GM13976 (cell line): ENCODE measurements at places on chromosomes 1 and 21.
A peak's percentile ranks its signal among the peaks of the same experiment; 100 is the strongest.

GRCh38 chr1:28139025-28139712 lies 37.3 kb downstream of the PTAFR start:
- DNase-seq, result no peak

- DNase-seq, result no peak
Measured at GRCh38 chr1:22208268-22208972, 65.5 kb upstream of the WNT4 start.

GRCh38 chr1:109167001-109167506 lies 46.7 kb upstream of the SARS1 start:
- peak; percentile 48 for DNase-seq

GRCh38 chr21:45747233-45747766 lies 103.8 kb downstream of the PCBP3 start:
- DNase-seq, result no peak

DNA sequence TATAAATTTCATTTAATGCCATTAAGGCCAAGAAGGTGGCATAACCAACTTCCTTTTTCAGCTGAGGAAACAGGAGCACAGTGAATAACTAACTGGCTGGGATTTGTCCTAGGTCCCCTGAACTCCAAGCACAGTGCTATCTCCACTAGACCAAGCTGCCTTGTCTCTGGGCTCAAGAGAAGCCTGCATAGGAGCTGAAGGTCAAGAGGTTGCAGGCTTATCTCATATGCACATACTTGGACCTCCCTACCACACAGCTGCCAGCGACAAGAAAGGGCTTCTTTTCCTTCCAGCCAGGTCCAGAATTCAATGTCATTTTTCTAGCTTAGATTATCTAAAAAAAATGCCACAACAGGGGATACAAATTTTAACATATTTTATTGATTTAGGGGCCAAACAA lies 27.1 kb downstream of the AK2 start:
- DNase-seq, result no peak

GRCh38 chr1:184388971-184389370 lies 2.1 kb downstream of the C1orf21 start:
- DNase-seq, result no peak

DNA sequence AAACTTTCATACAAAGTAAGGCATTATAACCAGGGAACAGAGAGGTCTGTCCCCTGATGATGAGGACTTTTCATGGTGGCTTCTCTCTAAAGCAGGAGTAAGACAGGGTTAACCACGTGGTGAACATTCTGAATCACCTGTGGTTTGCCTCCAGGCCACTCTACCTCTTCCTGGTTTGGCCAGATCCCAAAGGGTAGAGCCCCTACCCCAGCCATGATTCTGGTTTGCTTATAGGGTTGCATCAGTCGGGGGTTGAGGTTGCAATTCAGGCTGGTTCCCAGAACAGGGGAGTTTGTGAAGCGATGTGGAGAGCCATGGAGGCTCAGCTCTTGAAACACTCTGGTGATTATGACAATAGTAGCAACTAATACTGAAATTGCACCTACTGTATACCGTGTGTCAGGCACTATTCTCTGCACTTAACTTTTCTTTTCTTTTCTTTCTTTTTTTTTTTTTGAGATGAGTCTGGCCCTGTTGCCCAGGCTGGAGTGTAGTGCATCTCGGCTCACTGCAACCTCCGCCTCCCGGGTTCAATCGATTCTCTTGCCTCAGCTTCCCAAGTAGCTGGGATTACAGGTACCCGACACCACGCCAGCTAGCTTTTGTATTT lies 8.3 kb downstream of the CNR2 start:
- DNase-seq, result no peak

DNA sequence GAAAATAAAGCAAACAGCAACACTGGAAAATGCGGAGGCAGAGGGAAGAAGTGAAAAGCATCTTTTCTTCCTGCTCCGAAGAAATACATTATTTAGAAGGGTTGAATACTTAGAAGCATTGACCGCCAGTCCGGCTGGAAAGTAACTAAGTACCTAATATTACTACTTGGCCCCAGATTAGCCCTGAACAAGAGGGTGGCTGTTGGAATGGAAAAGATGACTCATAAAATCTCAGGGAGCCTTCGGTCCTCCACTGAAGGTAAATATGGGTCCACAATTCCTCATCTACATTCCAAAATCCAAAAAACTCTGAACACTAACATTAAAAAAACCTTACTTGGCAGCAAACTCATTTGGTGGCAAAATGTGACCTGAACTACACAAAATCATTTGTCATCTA lies 40.1 kb downstream of the BCAR3 start:
- no peak for DNase-seq

DNA sequence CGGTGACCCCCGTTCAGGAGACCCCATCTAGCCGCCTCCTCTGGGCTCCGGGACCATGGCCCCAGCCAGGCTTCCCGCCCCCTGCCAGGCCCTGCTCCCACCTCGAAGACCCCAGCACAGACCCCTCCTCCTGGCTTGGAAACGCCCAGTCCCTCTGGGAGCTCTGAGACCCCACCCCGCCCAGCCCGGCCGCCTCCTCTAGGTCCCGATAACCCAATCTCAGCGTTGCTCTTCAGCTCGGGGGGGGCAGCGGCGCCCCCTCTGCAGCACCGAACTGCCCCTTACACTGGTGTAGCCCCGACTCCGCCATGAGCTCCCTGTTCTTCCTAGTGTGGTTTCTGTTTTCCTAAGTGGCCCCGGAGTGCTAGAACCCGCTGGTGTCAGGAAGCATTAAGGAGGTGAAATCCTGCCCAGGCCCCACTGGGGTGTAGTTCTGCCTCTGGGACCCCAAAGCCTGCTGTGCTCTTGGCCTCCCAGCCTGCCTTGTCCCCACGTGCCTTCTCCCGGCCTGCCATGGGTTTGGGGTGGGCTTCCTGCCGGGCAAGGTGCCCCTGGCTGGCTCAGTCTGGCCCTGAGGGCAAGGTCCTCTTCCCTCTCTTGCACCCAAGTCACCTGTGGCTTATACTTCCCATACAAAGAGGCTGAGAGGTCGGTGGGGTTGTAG lies 10.7 kb upstream of the MMEL1 start:
- DNase-seq, result peak; percentile 29

- no peak for DNase-seq
Measured at GRCh38 chr1:55990007-55990406, 589.4 kb downstream of the PLPP3 start.

DNA sequence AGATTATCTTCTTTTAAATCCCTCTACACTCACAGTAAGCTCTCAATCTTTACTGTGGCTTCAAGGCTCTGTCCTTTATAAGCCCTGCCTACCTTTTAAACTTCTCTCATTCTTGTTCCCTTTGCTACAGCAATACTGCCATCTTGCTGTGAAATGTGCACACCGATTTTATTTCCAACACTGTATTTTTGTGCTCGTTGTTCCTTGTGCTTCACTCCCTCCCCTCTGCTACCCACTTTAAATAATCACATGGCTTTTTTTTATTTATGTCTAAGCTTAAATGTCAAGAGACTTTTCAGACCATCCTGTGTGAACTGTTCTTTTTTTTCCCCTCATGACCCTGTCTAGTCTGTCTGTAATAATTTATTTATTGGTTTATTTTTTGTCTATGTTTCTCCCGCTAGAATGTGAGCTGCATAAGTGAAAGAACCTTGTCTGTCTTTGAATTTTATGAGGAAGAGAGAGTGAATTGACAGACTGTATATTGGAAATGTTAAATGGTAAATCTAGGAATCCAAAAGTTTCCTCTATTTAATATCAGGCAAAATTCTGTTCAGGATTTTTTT lies 45.7 kb downstream of the ABCD3 start:
- peak; percentile 22 for DNase-seq

DNA sequence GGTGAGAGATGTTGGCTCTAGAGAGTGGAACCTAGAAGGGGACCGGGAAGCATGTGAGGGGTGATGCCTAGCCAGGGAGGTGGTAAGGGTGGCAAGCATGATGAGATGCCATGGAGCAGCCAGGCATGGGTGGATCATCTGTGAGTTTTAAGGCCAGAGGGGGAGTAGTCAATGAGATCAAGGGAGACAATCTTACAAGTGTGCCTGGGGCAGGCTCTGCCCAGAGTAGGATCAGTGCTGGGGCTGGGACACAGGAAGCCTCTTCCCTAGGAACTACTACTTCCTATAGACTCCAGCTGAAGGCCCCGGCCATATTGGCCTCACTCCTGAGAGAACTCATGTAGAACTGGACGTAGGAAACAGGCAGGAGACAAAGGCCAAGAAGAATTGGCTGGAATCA lies 192.4 kb upstream of the CSF3R start:
- DNase-seq, result no peak

DNA sequence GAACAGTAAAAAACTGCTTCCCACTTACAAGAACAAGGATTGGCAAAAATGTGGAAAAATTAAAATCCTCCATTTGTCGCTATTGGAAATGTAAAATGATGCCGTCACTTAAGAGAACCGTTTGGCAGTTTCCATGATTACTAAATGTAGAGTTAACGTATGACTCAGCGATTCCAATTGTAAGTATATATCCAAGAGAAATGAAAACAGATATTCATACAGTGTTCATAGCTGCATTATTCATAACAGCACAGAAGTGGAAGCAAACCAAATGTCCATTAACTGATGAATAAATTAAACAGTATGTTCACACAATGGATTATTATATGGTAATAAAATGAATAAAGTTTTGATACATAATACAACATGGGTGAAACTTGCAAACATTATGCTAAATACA lies 971.0 kb downstream of the AMY1C start:
- no peak for DNase-seq

GRCh38 chr1:167533851-167534300 lies 15.5 kb upstream of the CD247 start:
- peak; percentile 80 for DNase-seq

- no peak for DNase-seq
Measured at GRCh38 chr1:152519851-152520250, 5.6 kb downstream of the CRCT1 start.

- no peak for DNase-seq
Measured at GRCh38 chr1:111775966-111776365, 20.3 kb downstream of the DDX20 start.

- DNase-seq, result no peak
Measured at GRCh38 chr1:235455097-235455496, 49.2 kb downstream of the B3GALNT2 start.

GRCh38 chr1:203751051-203751450 lies 13.9 kb upstream of the LAX1 start:
- no peak for DNase-seq

- DNase-seq, result no peak
Measured at GRCh38 chr1:244545511-244545910, 84.4 kb downstream of the CATSPERE start.

DNA sequence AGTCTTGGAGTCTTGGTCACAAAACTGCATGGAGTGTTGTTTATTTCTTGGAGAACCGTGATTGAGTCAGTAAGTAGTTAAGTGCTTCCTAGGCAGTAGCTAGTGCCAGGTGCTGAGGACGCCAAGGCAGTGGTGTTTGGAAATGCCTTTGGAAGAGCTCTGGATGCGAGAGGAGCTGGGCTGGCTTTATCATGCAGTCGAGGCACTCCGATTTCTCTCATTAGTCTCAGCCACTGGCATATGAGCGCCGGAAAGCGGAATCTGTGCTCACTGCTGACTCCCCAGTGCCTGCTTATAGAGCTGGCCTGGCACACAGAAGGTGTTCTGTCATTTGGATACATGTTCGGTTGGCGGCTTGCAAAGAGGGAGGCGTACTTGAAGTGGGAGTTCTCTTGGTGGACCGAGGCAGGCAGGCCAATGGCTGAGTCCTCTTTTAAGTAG lies 3.6 kb downstream of the TENT5C start:
- no peak for DNase-seq

- no peak for DNase-seq
Measured at GRCh38 chr1:212341090-212341489, 55.9 kb downstream of the PPP2R5A start.

DNA sequence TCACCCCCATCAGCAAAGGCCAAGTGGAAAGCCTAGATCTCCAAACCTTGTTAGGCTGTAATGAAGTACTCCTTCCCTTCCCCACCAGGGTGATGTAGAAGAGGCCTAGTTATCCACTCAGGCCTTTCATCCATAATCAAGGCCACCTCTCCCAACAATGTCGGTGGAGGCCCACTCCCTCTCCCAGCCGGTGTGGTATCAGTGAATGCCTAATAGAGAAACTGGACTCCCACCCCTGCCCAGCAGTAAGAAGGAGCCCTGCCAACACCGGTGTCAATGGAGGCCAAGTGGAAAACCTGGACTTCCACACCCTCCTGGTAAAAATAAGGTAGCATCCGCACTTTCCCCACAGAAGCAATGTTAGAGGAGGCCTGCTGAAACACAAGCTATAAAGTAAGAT lies 23.9 kb downstream of the NDUFS5 start:
- no peak for DNase-seq

GRCh38 chr1:32848354-32849063 lies 22.2 kb downstream of the FNDC5 start:
- peak; percentile 34 for DNase-seq

DNA sequence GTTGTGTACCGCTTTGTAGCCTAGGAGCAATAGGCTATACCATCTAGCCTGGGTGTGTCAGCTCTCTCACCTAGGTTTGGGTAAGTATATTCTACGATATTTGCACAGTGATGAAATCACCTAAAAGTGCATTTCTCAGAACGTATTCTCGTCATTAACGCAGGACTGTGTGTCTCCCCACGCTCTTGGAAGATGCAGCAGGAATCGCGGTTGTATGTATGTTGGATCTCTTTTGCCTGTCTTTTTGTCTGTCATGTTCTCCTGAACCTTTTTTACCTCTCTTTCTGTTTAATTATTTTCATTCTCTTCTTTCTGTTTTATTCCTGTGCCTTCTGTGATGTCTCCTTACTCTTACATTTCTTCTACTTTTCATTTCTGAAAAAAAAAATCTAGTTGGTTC lies 140.5 kb upstream of the COL6A1 start:
- DNase-seq, result no peak

GRCh38 chr1:184027826-184028695 lies 9.5 kb downstream of the COLGALT2 start:
- DNase-seq, result no peak

- no peak for DNase-seq
Measured at GRCh38 chr1:42956739-42957138, 1.9 kb downstream of the SLC2A1 start.

- DNase-seq, result no peak
Measured at GRCh38 chr1:192589813-192590212, 14.2 kb downstream of the RGS1 start.

DNA sequence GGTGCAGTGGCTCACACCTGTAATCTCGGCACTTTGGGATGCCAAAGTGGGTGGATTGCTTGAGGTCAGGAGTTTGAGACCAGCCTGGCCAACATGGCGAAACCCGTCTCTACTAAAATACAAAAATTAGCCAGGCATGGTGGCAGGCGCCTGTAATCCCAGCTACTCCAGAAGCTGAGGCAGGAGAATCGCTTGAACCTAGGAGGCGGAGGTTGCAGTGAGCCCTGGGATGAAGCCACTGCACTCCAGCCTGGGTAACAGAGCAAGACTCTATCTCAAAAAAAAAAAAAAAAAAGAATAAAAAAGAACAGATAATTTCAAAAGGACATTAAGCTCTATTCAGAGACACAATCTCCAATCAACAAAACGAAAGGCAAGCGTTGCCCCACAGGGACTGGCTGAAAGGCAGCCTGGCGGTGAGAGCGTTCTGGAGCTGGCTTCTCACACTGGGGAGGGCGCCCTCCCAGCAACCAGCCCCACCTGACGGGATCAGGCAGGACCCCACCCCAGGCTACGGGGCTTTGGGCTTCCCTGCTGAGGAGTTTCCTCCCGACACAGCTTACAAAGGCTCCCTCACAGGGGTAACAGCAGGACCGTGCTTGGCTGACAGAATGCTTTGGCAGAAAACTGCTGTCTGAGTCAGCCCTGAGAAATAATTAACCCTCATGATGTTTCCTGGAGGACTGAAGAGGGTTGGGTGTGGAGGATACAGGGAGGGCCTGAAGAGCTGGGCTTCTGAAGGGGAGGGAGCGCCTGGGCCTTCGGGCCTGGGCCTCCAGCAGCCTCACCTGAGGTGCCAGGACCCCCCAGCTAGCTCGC lies 31.1 kb upstream of the SRP9 start:
- DNase-seq, result no peak
